ENCODE measurements at places on chromosomes 1 and 21. TPM values are rescaled to one million over a fixed set of nuclear protein-coding genes. Genes with fewer than 3 reads are reported as not detected.

The GBP7 gene
- total RNA-seq: 27.8 TPM

The ADAMTS5 gene
- 0.92 TPM for total RNA-seq

The IL12RB2 gene
- total RNA-seq: 0.50 TPM

The OR2AK2 gene
- total RNA-seq: not detected

The EPRS1 gene
- 41.6 TPM for total RNA-seq

The GPR37L1 gene
- total RNA-seq: not detected

The CRYAA gene
- 0.84 TPM for total RNA-seq

The PLA2G4A gene
- 1.4 TPM for total RNA-seq

The RIMS3 gene
- 1.0 TPM for total RNA-seq

The CA6 gene
- not detected for total RNA-seq

The SERINC2 gene
- total RNA-seq: 27.8 TPM

Data from liver (tissue), 10 donors.